ENCODE measurements at places on chromosomes 13 and 19. TPM values are rescaled to one million over a fixed set of nuclear protein-coding genes. Genes with fewer than 3 reads are reported as not detected.

GRCh38 chr13:54536112-54536511 is 1507.5 kb downstream of the OLFM4 start:
- DNase-seq: no peak

Gene FCAR
- 0.55 TPM for total RNA-seq

GRCh38 chr13:52004511-52005170 is 6.6 kb downstream of the ATP7B start:
- no peak for DNase-seq

Gene OR7D2
- not detected for total RNA-seq

- no peak for DNase-seq
Observed at GRCh38 chr19:57803594-57804325, 11.0 kb downstream of the ZNF552 start.

Gene KCNJ14
- total RNA-seq: 0.38 TPM

DNA sequence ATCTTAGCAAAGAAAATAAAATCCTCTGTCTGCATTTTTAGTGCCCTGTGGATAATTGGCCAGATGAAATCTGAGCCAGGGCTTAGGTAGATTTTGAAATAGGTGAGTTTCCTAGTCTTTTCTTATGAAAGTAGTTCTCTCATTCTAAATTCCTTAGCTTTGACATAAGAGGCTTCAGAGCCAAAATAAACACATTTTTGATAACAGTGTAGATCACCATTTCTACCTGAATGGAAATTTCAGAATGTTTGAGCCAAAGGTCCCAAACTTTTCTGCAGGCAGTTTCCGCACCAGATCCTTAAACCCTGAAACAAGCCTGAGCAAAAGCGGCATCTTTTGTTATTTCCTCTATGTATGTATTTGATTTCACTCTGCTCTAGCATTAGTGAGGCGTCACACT is 551.2 kb downstream of the EFNB2 start:
- no peak for DNase-seq

DNA sequence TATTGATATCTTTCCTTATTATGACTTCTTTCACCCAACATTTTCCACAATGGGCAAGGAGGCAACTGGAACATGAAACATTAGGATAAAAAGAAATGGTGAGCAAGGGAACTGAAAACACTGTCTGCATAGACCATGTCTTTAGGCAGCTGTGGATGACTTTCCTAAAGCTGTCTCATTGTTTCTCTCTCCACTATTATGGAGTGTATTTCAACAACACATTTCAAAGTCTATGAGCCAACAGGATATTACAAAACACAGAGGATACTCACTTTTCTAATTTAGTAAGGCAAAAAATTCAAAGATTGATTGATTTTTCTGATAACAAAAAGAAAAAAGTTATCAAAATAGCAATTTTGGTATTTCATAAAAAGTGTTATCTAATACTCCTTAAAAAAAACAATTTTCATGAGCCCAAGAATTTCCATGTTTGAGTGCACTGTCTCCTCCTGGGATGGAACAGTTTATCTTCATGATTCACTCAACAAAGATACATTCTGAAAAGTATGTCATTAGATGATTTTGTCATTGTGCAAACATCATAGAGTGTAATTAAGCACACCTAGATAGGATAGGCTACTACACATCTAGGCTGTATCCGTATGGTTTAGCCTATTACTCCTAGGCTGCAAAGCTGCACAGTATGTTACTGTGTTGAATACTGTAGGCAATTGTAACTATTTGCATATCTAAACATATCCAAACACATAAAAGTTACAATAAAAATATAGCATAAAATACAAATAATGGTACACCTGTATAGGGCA is 1568.4 kb downstream of the SLITRK5 start:
- DNase-seq: no peak

- DNase-seq: no peak
Observed at GRCh38 chr13:34608331-34608730, 333.7 kb upstream of the NBEA start.

- DNase-seq: no peak
Observed at GRCh38 chr13:90898811-90899210, 448.7 kb upstream of the MIR17HG start.

Gene ZNF491
- total RNA-seq: 1.3 TPM

Gene OR7G2
- not detected for total RNA-seq

GRCh38 chr19:15129856-15130585 is 22.8 kb downstream of the SYDE1 start:
- DNase-seq: no peak

- no peak for DNase-seq
Observed at GRCh38 chr13:59970847-59971246, 192.9 kb downstream of the DIAPH3 start.
